ENCODE measurements at places on chromosomes 6 and 20.
A peak's percentile ranks its signal among the peaks of the same experiment; 100 is the strongest.

- DNase-seq = no peak
Measured at GRCh38 chr6:107626645-107627044, 136.7 kb downstream of the SOBP start.

GRCh38 chr6:24658573-24659560, 7.8 kb downstream of the TDP2 start:
- DNase-seq = no peak

- DNase-seq = peak; percentile 1
Measured at GRCh38 chr20:3323398-3323797, 84.1 kb downstream of the DNAAF9 start.

- DNase-seq = no peak
Measured at GRCh38 chr6:9982215-9982614, 432.7 kb downstream of the TFAP2A start.

- no peak for DNase-seq
Measured at GRCh38 chr6:52116605-52116948, 29.2 kb upstream of the PKHD1 start.

DNA sequence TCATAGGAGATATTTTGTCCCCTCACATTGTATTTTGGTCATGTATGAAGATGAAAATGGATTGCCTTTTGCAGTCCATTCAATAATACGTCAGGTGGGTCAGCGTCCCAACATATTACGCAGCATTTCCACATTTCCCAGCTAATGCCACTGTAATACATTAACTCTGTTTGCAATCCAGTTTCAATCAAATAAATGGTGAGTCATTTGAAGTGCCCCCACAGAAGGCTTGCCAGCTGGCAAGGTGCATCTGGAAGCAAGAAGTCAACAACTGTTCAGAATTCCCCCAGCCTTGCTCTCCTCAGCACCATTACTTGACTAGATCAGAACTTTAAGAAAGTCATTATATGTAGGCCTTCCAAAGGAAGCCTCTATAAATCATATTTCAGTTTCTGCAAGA, 50.4 kb downstream of the PHACTR1 start:
- no peak for DNase-seq

- no peak for DNase-seq
Measured at GRCh38 chr20:2659547-2659946, 4.5 kb downstream of the IDH3B start.

GRCh38 chr20:15060265-15061060, 723.1 kb upstream of the FLRT3 start:
- DNase-seq = no peak

- no peak for DNase-seq
Measured at GRCh38 chr20:952196-952795, 36.2 kb upstream of the ANGPT4 start.

DNA sequence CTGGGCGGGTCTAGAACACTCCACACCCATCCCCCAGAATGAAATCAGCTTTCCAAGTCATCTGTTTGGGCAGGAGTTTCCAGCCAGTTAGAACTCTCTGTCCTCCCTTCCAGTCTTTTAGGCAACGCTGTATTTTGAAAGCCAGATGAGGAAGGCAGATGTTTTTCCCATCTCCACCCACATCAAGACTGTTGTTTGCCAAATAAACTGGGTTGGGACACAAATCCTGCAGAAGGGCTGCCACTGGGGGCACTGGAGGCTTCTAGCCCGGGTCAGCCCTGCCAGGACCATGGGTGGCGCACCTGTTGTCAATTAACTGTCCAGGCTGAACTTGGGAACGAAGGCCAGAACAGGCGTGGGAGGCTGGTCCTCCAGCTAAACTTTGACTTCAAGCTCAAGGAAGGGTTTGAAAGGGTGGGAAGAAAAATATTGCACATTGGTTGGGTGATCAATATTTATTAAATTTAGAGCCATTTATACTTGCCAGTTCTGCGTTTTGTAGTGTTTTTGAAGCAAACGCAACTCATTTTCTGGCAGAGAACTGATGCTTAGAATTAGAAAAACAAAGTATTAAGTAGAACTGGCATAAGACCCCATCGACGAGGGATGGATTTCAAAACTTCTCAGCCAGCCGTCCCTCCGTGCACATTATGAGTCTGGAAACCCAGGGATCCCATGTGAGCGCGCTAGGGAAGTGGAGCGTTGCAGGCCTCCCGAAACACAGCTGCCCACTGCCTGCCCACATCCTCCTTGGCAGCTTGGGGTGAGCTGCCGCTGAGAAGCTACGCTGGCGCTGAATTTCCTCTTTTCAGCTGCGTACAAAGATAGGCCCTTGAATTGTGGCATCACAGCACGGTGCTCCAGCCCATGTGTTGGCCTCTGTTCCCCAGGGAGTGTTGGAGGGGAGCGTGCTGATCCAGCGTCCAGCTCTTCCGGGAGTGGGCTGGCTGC, 297.4 kb downstream of the QKI start:
- peak; percentile 18 for DNase-seq

DNA sequence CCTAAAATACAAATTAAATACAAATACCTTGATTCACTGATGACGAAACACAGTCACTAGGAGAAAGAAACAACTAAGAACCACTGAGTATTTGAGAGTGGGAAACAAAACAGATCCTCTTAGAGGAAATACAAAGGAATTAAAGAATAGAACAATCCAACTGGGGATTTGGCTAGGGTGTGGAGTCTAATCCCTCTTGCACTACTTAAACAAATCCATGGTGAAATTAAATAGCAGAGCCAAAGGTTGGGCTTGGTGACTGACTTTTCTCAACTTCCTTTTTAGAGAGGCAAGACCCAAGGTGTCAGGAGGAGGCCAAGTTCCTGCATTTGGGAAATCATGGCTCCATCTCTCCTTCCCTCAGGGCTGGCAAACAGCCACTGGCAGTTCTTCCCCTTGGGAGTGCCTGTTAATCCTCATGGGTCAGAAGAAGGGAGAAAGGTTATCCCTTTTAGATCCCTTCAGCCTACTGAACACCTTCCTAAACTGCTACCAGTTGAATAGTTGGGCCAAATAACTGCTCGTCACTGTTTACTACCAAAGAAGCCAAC, 101.2 kb upstream of the TRAF3IP2 start:
- no peak for DNase-seq

DNA sequence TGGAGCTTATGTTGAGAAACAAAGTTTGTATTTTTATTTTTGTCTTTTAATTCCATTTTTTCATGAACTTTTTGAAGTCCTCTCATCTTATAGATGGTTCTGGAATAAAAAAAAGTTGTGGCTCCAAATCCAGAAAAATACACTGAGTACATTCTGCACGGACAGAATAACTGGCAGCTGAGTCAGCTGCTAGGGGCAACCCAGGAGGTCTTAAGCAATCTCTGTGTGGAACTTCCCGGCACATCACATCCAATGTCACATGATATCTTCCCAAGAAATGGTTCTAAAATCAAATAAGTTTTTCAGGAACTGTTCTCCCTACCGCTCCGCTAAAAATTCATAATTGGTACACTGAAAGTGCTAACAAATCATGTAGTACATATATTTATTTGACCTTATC, 29.8 kb downstream of the SLC13A3 start:
- DNase-seq = no peak

DNA sequence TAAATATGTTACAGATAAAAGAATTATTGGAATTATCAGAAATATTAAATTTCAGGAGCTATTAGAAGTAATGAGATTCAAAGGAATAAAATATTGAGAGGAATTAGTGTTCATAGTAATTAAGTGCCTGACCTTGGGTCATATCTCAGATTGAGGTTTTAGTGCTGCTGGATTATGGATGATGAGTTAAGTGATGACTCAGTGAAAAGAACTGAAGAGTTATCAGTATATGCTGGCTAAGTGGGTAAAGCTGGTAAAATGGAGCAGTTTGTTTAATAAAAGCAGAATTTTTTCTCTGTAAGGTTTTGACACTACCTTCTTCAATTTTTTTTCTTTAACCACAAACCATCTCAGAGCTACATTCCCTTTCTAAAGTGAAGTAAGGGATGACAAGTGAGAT, 206.7 kb downstream of the MANEA start:
- no peak for DNase-seq

GRCh38 chr20:12047838-12048432, 130.2 kb downstream of the BTBD3 start:
- no peak for DNase-seq

DNA sequence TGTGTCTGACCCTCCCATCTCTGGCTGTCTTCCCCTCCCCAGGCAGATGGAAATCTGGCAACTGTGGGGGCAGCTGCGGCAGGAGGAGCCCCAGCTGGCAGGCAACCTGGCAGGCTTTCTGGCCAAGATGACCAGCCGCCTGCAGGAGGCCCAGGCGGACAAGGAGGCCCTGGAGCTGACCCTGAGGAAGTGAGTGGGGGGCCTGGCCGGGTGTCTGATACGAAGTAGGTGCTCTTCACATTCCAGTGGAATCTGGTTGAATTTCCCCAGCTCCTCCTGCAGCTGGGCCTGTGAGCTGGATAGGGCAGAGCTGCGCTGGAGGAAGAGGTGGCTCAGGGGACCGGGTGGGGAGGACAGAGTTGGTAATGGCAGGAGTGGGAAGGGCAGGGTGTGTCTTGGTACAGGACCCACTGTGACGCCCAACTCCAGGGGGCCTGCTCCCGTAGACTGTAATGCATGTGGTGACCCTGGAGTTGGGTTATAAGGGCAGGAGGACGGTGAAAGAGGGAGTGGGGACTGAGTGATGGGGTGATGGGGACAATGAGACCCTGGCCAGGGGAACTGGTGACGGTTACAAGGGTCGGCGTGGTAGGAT, 19.7 kb downstream of the RAB44 start:
- no peak for DNase-seq

DNA sequence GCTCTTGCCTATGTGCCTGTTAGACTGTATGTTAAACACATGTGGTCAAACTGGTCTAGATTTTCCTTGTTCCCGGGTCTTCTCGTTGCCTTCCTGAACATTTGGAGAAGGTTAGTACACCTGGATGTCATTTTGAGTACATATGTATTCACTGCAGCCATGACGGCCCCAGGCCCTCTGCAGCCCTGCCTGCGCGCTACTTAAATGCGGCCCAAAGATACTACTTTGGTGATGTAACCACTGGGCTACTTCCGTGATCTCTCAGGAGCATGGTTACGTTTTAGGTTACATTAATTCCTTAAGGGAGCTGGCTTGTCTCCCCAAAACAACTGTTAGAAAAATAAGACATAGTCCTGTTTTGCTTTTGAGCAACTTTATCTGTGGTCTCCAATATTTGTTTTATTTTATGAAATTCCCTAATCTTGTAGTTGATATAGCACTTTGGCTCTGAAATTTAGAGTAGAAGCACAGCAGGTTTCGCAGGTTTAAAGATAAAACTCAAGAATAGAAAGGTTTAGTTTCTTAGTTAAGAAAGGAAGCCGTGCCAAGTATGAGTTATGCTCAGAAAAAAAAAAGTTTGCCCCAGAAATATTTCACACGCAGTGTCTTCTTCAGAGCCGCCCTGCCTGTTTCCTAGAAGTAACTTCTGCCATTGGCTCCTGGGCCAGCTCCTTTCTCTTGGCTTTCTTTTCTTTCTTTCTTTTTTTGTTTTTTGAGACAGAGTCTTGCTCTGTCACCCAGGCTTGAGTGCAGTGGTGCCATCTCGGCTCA, 38.1 kb downstream of the TIAM2 start:
- DNase-seq = no peak

GRCh38 chr6:155264693-155265320, 994 bp downstream of the CLDN20 start:
- DNase-seq = no peak

Measured in CD4-positive, alpha-beta T cell treated with Interleukin-21 for 1 hour (primary cell).